GM23248 (cell line): ENCODE measurements at places on chromosomes 13 and 19. TPM values are rescaled to one million over a fixed set of nuclear protein-coding genes. Genes with fewer than 3 reads are reported as not detected.
A peak's percentile ranks its signal among the peaks of the same experiment; 100 is the strongest.

DNA sequence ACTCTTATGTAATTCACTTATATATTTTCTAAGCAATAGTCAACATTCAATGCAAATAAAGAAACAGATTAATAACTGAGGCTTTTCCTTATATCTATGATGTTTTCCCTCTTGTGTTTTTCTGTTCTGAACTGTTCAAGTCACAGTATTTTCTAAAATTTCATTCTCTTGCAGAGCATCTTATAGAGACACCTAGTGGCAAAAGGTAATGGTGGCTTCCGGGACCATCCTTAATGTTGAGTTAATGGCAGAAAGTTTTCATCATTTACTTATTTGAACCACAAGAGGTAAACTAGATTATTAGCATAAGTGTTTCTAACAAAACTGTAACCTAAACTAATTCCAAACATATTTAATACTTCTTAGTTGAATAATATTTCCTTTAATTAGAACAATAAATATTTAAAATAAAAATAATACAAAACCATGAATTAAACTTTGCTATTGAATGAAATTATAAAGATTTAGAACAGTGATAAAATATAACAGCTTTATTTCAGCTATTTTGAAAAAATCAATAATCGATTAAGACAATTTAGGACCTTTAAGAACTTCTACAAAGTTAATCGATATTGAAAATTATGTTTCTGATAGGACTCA is 1.7 kb upstream of the SLITRK5 start:
- DNase-seq: peak; percentile 44

DNA sequence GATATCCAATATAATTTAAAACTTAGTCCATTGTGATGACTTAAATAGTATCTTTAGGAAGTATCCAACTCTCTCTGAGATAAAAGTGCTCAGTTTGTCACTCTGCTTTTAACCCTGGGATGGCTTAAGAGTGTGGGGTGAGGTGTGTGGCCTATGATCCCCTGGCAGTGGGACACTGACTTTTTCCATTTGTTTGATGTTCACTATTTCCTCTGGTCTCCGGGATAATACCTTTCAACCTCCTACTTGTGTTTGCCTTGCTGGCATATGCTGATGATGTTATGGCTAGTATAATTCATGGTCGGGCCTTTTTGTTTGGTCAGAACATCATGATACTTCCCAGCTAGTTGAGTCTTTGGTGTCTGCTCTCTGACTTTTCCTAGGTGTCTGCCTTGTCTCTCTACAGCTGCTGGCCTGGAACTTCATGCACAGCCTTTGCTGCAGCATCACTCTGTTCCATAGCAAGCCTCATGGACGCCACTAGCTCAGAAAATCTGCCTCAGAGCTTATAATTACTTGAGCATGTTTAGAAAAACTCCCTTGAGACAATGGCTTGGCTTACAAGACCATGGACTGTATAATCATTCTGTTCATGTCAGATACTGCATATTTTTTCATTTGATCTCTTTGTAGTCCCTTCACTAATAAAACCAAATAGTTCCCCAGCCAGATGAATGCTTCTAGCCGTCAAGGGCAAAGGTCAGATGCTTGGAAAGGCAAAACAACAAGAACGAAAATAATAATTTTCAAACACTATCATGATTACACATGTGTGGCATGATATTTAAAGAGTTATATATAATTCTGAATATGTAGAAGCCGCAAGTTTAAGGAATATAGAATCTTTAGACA is 75.2 kb downstream of the WDFY2 start:
- no peak for DNase-seq

Gene CPT1C
- 11.7 and 16.6 TPM in 2 replicates for total RNA-seq

DNA sequence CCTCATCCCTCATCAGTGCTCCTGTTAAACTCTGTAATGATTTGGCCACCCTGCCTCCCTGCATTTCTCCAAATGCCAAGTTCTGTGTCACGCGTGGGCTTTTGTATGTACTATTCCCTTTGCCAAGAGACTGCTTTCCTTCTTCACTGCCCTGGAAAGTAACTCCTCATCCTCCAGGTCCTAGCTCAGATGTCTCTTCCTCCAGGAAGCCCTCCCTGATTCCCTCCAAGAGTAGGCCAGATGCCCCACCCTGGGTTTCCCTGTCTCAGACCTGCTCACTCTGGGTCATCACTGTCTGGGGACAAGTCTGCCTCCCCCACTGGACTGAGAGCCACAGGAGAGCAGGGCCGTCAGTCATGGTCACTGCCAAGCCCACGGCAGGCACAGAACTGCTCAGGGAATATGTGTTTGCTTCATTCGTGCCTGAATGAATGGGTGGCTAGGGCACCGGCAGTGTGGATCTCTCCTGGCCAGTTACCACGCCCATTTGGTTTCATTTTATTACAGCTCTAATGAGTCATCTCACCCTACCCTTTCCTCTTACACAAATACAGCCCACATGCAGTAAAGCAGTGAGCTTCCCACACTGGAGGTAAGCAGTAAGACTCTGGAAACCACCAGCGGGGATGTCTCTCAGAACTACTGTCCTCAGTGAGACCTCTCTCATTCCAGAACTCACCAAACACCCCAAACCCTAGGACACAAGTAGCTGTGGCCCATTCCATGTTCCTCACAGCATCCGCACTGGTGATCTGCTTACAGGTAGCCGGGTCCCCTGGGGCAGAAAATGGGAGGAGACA is 12.1 kb upstream of the GPR4 start:
- peak; percentile 97 for DNase-seq

DNA sequence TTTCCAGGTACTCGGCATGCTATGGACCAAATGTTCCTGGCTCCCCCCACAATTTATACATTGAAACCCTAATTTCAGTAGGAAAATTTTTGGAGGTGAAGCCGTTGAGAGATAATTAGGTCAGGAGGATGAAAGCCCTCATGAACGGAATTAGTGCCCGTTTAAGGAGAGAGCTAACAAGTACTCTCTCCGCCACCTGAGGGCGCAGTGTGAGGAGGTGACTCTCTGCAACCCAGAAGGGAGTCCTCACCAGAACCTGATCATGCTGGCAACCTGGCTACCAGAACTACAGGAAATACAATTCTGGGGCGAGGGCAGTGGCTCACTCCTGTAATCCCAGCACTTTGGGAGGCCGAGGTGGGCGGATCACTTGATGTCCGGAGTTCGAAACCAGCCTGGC is 397.8 kb downstream of the SLITRK5 start:
- DNase-seq: no peak
